ENCODE measurements at places on chromosomes 13 and 19.

DNA sequence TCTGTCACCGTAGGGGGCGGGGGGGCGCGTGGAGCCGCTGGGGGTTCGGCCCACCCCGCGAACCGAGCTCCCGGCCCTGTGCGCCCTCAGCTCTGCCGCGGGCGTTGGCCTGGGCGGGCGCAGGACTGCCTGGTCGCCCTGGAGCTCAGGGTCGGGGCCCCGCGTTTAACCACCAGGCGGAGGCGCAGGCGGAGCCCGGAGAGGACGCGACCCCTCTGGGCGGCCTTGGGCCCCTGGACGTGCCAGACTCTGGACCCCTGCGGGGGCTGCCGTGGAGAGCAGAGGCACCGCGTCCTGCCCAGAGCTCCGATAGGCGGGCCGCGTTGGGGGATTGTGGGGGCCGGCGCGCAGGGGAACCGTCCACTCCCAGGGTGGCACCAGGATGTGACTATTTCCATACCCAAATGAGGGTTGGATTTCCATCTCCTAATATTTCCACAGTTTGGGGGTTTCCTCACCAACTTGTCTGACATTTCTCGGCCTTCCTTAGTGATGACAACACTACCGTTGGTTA lies 13.0 kb upstream of the USP29 start:
- DNase-seq, result no peak

- DNase-seq, result no peak
Measured at GRCh38 chr19:55133639-55134444, 15.2 kb downstream of the TNNT1 start.

GRCh38 chr13:102800145-102801041 lies 1.5 kb downstream of the BIVM start:
- DNase-seq, result peak; percentile 43

DNA sequence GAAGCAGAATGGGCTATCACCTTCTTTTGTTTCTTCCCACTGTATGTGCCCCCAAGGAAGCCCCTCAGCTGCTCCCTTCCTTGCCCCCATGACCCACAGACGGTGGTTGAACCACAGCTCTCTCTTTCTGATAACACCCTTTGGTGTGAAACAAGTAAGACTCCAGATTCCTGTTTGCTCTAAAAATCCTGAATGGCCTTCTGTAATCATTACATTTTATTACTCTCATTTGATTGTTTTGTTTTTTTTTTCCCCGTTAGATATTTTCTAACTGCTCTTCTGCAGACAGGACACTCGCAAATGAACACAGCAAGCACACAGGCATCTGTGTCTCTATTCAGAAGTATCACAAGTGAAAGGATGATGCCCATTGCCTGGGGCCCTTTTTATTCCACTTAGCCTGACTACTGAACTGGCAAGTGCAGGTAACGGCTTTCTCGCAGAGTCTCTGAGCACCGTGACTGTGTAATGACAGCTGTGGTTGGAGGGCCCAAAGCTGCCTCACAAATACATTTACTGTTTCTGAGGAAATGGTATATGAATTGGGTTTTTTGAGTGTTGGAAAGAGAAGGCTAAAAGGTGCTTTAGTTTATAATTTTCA lies 59.3 kb downstream of the OXGR1 start:
- no peak for DNase-seq

- no peak for DNase-seq
Measured at GRCh38 chr19:2083174-2083854, 12.8 kb downstream of the MOB3A start.

All from smooth muscle cell of the brain vasculature (primary cell).